ENCODE measurements at places on chromosomes 1 and 21. TPM values are rescaled to one million over a fixed set of nuclear protein-coding genes. Genes with fewer than 3 reads are reported as not detected.

GRCh38 chr21:37380349-37381323 lies 14.1 kb downstream of the DYRK1A start:
- no peak for DNase-seq

DNA sequence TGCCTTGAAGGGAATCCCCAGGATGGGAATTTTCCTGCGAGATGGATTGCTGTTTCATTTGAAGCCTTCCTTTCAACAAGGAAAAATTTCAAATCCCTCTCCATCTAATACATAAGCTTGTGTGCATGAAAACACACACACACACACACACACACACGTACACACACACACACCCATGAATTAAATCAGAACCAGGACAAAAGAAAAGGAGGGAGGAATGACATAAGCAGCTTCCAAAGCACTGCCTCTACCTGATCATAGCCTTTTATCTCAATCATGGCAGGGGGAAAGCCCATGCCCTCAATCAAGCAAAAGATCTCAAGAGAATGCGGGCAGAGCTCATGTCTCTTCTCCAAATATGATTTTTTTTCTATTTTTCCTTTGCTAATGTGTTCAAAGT lies 139.7 kb downstream of the SLC44A5 start:
- no peak for DNase-seq

DNA sequence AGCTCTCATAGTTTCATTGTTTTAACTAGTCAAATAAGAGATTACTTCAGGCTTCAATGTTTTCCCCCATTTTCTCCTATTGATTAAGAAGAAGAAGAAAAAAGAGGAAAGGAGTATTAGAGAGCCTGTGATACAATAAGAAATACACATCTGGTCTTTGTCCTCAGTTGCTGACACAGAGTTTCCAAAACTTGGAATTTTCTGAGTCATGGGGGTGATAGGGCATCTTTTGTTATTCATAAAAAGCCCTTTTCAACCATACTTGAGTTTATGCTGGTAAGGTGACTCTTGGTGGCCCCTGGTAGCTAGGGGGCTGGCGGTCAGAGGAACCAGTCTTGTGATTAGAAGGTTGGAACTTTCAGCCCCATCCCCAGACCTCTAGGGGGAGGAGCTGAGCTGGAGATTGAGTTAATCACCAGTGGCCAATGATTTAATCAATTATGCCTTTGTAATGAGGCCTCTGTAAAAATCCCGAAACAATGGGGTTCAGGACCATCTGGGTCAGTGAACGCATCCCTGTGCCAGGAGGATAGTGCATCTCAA lies 28.9 kb upstream of the KLF18 start:
- DNase-seq = no peak

GRCh38 chr1:145988773-145989172 lies 7.6 kb downstream of the TXNIP start:
- peak; percentile 34 for DNase-seq

DNA sequence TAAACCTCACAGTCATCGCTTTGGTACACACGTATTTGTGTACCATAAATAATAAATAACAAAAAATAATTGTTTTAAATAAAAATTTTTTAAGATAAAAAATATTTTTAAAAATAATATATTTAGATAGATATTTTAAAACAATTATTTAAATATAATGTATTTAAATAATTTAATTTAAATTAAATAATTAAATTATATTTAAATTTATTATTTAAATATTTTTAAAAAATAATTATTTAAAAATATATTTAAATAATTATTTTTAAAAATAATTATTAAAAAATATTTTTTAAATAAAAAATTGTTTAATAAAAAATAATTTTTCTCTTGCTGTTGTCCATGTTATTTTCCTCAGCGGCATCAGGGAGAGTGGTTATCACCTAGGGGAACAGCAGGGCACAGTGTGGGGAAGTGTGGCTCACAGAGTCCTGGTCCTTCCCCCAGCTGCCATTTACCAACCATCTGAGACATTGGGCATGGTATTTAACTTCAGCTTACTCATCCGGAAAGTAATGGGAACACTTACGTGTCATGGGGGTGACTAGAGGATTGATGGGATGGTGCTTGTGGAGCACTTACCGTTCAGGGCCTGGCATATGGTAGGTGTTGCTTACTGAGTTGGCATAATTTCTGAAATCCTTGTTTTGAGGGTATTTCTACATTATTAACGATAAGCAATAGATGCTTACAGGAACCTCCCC lies 92.9 kb upstream of the TSPAN2 start:
- DNase-seq = no peak

DNA sequence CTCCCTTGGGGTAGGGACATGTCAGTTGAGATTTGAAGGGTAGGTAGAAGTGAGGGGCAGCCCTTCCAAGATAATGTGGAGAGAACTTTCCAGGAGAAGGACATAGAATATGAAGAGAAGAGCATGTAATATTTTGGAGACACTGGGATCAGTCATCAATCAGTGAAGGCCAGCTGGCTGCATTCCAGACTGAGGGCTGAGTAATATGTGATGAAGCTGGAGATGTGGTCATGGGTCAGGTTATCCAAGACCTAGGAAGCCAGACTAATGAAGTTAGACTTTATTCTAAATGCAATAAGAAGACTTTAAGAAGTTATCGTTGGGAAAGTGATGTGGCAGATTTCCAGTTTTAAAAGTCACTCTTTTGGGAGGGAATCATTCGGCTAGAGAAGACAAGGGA lies 262.0 kb downstream of the HMCN1 start:
- no peak for DNase-seq

DNA sequence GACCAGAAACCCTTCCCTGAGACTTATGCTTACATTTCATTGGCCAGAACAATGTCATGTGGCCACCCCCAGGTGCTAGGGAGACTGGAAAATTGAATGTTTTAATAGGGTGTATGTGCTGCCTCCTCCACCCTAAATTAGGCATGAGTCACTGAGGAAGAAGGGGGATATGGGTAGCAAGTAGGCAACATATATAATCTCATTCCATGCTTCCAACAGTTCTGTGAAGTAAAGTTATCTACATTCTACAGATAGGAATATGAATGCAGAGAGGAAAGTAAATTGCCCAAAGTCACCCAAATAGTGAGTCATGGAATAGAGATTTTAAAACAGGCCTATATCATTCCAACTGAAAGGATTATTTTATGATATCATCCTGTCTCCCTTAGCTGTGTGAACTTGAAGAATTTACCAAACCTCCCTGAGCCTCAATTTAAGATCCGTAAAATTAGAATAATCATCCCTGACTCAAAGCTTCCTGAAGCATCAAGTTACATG lies 168.6 kb upstream of the FGGY start:
- DNase-seq = no peak

DNA sequence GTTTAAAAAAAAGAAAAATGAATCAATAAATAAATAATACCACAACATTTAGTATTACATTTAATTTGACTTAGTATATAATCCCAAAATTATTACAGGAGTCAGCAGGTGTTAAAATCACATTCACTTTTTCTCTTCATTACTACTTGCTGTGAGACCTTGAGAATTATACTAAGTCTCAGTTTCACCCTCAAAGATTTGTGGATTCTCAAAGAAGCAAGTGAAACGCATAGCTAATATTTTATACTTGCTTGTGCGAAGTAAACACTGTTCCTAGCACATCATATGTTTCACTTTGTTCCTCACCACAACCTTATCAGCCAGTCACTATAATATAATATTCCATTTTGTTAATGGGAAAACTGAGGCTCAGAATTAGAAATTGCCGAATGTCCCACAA lies 4.0 kb downstream of the CLCA1 start:
- no peak for DNase-seq

MMEL1 gene
- total RNA-seq = 0.90 TPM

EPHB2 gene
- total RNA-seq = 0.35 TPM

All from CD4-positive, alpha-beta memory T cell (primary cell).